ENCODE measurements at places on chromosomes 16 and 17.

DNA sequence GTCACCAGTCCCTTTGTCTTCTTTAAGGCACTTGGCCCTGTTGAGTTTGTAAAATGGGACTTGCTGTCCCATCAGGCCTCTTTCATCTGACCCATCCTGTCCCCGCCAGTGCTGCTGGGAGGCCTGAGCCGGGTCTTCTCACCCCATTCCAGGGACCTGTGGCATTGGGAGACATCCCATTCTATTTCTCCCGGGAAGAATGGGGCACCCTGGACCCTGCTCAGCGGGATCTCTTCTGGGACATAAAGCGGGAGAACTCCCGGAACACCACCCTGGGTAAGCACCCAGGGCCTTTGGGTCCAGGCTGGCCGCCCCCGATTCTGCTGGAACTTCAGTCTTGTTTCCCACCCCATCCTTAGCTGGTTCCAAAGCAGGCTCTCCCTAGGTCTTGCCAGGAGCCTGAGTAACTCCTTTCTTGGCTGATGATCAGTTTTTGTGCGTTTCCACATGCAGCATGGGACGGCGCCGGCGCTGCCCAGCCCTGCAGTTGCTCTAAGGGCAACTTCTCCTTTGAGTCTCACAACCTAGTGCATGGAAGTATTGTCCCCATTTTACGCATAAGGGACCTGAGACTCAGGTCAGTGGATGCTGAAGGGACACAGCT lies 4.1 kb downstream of the ZNF213 start:
- no peak for DNase-seq

DNA sequence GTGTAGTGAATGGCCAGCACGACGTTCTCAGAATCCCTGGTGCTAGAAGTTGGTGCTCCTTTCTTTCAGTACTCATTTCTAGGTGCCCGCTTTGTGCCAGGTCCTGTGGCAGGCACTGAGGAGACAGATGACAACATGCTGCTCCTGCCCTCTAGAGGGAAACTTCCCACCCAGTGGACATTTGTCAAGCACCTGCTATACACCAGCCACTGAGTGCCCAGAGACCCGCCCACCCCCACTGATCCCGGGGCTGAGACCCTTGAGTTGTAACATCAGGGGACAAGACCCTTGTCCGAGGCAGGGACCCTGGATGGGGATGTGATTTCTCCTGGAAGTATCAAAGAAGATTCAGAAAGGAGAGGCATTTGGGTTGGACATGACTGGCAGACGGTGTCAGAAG lies 25.1 kb downstream of the UNC13D start:
- no peak for DNase-seq

- no peak for DNase-seq
These were observed 142.1 kb downstream of the ZNF423 start for GRCh38 chr16:49713770-49714169.

DNA sequence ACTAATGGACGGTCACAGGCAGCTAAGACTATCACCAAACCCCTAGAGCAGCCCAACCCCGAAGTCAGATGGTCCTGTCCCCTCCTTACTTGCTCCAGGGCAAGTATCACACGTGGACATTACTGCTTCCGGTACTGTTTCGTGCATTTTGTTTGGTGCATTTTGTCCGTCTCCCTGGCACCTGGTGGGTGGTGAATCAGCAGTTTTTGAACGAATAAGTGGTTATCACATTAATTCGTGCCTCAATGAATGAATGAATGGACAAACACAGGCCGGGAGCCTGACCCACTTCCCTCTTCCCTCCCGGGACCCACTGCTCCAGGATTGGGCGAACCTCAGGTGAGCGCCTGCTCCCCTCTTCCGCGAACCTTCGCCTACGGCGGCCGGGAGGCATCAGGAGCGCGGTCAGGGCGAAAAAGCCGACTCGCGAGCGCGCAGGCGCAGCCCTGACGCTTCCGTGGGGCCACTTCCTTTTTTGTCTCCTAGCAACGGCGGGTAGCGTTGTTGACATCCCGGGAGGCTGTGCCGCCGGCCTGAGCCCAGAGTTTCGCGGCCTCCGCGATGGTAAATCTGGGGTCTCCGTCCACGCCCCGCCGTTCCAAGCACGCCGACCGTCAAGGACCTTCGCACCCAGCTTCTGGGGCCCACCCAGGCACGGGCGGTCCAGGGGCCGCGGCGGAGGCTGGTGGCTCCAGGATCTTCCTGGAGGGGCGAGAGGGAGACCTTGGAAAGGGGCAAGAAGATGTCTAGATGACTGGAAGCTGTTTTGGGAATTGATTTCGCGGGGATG lies at the start of gene DYNLRB2:
DYNLRB2 (plus strand) TSS at position 478 of the 790 bp plus-strand sequence; CDS start at position 562, 84 bp downstream.
- peak; percentile 83 for DNase-seq

DNA sequence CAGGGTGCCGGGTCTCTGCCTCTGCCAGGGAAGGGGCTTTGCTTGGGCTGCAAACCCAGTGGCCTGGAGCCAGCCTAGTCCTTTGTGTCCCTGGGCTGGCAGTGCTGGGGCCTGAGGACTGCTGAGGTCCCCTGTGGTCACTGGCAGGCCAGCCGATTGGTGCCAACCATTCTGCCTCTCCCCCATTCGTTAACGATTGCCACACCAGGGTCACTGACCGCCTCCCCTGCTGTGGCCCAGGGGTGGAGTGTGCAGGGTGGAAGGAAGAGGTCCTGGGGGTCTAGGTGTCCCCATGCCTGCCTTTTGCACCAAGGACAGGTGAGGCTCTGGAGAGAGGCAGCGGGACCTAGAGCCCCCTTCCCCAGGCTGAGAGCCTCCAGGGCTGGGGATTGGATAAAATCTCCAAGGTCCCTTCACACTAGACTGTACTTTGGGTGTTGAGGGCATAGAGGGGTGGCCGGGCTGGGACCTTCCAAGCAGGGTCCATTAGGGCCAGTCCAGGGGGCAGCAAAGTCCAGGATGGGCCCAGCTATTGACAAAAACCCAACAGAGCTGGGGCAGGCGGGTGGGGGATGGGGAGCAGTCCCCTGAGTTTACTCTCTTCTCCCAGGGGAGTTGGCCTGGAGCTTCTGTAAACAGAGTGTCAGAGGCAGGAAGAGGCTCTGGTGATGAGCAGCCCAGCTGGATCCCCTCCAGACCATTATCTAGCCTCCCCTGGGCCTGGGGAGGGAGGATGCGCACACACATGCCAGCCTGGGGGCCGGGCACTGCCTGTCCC lies 1.1 kb downstream of the VASN start:
- no peak for DNase-seq

GRCh38 chr17:76558198-76559095 lies 18.6 kb downstream of the PRCD start:
- peak; percentile 23 for DNase-seq

GRCh38 chr17:28745786-28746411 lies 2.1 kb downstream of the TRAF4 start:
- DNase-seq = no peak

DNA sequence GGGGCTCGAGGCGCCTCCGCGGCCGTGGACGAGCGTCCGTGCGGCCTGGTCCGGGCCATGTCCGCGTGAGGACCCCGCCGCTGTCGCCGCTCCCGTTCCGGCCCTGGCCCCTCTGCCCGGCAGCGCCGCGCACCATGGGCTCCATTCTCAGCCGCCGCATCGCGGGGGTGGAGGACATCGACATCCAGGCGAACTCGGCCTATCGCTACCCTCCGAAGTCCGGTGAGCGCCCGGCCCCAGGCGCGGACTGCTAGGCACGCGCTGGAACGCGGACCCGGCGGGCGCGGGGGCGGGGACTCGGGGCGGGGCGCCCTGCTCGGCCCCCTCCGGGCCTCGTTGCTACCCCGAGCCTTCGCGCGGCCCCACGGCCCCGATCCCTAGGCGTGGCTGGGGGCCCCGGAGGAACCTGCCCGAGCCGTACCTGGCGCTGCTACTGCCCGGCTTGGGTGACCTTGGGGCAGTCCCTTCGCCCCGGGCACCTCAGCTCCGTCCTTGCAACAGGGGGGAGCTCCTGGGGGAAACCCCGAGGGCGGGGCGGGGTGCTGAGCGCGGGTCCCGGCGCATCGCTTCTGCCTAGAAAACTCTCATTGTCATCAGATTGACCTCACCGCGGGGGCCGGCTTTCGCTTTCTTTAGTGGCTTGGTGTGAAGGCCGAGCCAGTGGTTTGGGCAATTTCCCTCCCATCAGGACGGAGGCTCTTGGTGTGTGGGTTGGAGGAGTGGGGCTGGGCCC lies 367 bp downstream of the MGRN1 start:
- DNase-seq = peak; percentile 61

DNA sequence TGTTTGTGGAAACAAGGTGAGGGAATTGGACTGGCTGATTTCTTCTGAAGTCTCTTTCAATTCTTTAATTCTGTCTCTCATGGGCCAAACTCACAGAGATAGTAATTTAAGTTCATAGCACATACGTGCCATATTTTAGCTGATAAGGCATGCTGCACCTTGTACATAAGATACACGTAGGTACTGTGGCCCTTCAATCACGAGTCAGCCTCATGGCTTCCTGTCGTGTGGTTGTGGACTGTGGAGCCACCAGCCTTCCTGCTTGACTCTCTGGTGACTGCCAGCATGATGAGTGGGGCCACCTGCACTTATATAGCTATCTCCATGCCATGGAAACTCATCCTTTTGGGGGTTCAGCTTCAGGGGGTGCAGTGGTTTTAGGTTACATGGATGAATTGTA lies 25.1 kb downstream of the KSR1 start:
- DNase-seq = no peak

DNA sequence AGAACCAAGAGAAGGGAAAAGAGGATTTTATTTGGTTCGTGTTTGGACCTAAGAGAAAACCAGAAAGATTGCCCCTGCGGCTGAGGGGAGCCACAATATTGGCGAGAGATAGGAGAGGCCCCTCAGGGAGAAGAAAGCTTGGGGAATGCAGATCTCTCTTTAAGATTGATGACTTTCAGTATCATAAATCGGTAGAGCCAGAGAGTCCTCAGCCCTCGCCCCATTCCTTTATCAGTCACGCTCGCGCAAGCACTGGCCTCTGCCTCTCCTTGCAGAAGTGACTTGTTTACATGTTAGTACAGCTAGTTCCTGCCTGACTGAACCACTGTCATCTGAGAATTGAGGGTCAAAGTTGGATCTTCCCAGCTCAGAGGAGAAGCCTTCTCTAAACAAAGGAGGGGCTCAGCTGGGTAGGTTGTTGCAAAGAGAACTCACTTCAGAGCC lies 21.5 kb upstream of the KRT19 start:
- no peak for DNase-seq

DNA sequence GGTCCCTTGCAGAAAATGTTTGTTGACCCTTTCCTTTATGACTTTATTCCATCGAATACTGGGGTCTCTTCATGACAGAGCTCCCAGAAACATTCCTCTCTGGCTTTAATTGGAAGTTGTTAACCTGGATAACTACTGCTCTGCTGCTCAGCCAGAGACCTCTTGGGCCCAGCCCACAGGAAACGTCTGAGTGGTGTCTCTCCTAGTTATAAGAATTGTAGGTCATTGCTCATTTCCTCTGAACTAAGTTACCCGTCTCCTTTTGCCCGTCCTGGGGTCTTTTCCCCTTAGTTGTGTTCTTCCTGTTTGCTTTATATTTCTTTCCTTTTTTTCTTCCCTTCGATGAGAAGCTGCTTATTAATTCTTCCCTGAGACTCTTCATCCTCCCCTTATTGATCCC lies 9.0 kb downstream of the MAP2K6 start:
- DNase-seq = no peak

- peak; percentile 48 for DNase-seq
These were observed 2.7 kb downstream of the FOXJ1 start for GRCh38 chr17:76138234-76138895.

DNA sequence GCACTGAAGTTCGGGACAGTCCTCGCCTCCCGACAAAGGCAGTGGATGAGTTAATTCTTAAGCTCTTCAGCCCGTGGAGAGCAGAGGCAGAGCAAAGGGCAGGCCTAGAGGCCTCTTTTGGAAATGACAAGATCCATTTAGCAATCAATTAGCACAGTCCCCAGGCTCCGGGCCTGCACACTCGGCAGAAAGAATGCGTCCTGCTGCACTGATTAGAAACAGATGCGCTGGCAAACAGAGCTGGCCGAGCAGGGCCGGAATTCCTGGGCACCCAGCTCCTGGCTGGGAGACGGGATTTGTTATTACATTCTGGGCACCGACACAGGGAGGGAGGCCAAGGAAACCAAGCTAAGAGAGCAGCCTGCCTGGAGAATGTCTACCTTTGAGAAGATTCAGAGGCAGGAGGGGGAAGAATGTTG lies 162.9 kb downstream of the COPRS start:
- DNase-seq = peak; percentile 21

DNA sequence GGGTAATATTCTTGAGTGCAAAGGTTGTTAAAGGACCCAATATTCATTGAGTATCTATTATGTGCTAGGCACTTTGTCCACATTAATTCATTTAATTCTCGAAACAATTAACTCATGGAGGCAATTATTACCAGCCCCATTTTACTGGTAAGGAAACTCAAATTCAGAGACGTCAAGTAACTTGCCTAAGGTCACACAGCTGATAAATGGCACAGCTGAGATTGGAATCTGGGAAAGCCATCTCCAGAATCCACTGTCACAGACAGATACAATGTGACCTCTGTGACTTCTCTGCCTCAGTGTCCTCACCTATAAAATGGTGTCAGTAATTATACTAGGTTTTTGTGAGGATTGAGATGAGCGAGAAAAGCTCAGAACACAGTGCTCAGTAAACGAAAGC lies 320.8 kb upstream of the ZFHX3 start:
- DNase-seq = no peak

- no peak for DNase-seq
These were observed 93.6 kb upstream of the CDH13 start for GRCh38 chr16:82533189-82533588.

- no peak for DNase-seq
These were observed 3.6 kb downstream of the RFNG start for GRCh38 chr17:82047914-82048570.

- no peak for DNase-seq
These were observed 36.5 kb upstream of the SRSF1 start for GRCh38 chr17:58043221-58044181.

GRCh38 chr16:27322858-27323780 lies 9.3 kb downstream of the IL4R start:
- no peak for DNase-seq

DNA sequence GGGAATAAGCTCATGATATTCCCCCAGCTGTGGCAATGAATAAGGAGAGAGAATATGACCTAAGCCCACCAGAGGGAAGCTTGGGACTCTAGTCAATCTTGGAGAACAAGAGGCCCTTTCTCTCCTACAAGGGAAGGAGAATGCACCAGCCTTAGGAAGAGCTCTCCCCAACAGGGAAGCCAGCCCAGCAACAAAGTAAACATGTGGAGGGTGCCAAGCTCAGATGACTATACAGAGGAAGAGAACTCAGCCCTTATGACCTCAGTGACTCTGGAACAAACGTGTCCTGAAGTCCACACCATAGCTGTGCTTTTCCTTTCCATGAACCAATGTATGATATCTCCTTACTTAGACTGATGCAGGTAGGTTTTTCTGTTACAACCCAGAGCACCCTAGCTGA lies 219.7 kb downstream of the GSG1L start:
- no peak for DNase-seq

- no peak for DNase-seq
These were observed 2.2 kb downstream of the CDH16 start for GRCh38 chr16:66916518-66916917.

DNA sequence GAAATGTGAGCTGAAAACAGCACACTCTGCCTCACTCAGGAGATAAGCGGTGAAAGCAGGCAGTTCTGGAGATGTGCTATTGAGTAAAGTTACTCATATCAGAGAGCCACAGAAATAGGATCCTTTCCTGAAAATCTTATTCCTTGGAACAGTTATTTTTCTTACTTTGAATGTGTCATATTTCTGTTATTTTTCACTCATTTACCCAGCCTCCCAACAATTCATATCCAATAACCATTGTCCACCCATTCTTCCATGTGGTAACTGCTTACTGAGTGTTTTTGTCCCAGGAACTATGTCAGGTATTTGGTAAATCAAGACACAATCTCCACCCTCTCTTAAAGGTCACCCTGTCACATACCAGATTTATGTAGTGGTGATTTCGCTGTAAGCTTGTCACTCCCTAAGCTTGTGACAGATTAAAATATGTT lies 144.9 kb downstream of the PARN start:
- no peak for DNase-seq

GRCh38 chr17:39094607-39095308 lies 56.7 kb downstream of the PLXDC1 start:
- no peak for DNase-seq
